ENCODE measurements at places on chromosomes 11 and 22.

DNA sequence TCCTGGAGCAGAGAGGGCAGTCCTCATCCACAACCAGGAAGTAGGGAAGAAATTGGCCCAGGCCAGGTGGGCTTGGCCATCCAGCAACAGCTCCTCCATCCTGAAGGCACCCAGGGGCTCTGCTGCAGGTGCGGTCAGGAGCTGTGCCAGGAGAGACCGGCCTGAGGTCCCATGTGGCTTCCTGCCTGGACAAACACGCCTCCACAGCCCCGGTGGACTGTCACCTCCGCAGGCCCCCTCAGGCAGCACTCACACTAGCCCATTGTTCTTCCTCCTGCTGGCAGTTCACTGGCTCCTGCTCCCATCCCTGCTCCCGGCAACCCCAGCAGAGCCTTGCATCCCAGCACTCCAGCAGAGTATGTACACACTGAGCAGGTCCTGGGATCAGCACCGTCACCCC is 16.0 kb upstream of the POU2AF1 start:
- no peak for DNase-seq

DNA sequence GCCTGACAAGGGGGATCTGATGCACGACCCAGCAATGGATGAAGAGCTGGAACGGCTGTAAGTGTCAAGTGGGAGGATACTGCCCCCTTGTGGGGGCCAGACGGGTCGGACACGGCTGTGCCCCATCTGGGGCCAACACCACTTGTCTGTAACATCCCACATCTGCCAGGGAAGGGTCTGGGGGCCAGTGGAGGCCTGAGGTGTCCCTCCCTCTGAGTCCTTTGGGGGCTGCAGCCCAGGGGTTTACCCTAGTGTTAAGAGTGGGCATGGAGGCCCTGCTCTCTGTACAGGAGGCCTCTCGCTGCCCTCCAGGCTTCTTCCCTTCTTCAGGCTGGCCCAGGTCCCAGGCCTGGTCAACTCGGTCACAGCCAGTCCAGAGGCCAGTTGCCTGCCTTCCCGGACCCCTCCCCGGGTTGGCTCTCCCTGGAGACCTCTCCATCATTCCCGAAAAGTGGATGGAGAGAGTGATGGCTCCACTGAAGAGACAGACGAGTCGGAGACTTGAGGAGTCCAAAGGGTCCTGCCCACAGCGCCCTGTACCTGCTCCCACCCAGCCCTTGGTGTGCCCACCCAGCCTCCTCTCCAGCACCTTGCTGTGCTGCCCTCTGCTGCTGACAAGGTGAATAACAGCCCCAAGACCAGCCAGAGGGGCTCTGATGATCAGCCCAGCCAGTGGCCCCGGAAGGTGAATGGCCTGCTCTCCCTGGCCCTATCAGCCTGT is 15.4 kb downstream of the ARFGAP2 start:
- peak; percentile 36 for DNase-seq

DNA sequence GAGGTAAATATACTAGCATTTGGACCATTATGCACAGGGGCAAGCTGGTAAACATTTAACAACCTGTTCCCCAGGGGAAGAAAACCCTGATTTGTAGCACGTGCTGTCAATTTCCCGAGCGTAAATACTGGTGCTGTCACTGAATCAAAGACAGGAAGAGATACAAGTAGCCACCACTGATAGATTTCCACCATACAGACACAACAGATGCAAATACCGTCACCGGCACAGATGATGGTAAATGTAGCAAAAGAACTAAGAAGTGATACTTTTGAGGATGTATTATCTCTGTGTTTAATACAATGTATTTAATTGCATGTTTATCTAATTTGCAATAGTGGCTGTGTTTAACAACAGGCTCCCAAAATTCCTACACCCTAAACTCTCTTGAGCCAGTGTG is 39.6 kb downstream of the SHISAL1 start:
- DNase-seq: no peak

DNA sequence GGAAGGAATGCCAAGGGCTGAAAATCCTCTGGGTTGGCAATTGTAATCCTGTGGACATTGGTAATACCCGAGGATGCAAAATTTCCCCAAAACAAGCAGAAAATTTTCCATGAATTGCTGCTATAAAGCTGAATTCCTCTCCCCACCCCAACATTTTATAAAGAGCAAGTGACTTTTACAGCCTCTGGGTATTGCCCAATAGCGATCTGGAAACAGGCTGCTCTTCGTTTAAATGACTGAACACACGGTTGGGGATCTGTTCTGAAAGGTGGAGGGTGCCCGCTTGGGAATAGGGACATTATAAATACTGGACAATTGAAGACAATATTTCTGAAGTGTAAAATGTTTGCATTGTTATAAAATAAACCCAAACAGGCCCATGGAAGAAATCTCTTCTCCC is 20.6 kb downstream of the EHF start:
- DNase-seq: no peak

DNA sequence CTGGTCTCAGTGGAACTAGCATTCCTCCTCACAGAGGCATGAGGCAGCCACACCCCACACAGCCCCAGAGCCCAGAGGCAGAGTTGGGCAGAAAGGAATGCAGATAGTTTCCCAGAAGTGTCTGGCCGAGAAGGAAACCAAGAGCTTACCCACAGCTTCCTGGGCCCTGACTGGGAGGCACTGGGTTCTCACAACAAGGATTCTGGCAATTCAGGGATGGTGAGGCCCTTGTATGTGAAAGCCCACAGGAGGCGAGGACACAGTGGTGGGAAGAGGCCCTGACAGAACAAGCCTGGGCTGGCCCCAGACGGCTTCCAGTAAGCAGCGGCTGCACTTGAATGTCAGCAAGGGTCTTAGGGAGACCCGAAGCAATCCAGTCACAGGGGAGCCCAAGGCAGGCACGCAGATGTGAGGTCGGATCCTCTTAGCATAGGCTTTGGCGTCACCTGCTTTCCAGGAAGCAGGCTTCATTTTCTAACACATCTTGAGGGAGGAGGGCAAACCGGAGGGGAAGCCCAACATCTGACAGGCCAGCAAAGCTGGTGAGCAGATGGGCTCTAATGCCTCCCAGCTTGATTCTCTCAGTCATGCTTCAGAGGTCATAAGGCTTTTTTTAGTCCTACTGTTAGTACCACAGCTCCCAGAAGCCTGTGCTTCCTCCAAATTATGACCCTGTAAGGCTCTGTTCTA is 78.3 kb upstream of the AKIP1 start:
- peak; percentile 57 for DNase-seq

- DNase-seq: no peak
These were observed 8.6 kb upstream of the POLDIP3 start for GRCh38 chr22:42623301-42623751.

GRCh38 chr11:108307751-108308150 is 84.9 kb downstream of the ATM start:
- DNase-seq: no peak

DNA sequence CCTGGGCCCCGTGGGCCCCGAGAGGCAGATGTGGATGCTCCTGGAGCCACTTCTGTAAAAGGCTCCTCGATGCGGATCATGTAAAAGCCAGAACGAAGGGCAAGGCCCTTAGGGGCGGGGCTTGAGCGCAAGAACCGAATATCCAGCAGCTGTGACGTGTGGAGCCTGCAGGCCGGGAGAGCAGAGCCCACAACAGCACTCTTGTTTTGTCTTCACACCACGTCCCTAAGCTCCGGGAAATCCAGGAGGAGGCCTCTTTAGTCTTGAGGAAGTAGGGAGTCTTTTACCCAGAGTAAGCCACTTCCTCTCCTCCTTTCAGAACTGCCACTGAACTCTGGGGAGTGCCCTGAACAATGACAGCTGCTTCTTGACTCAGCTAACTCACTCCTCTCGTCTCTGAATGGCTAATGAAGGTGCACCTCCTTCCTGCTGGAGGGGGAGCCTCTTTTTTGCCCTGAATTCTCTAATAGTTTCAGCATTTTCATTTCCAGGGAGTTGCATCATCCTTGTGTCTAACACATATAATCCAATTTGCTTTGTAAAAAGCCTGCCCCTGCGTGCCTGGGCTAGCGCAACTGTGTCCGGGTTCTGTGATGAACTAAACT is 12.5 kb downstream of the L3MBTL2 start:
- no peak for DNase-seq

GRCh38 chr11:68525336-68525735 is 64.8 kb downstream of the PPP6R3 start:
- no peak for DNase-seq

- DNase-seq: no peak
These were observed 522 bp downstream of the RHOG start for GRCh38 chr11:3840004-3840869.

DNA sequence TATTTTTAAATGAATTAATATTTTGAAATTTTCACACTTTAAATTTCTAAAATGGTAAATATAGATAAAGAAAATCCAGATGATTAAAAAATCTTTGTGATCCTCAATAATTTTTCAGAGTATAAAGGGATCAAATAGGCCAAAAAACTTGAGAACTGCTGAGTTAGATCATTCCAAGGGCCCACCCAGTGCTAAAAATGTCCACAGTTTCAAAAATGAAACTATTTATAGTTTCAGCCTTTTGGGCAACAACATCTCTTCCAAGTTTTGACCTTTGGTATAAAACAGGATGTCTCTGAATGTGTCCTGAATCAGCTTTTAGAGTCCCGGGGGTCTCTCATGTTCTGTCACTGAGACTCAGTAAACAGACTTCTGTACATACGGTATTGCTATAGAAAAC is 20.9 kb upstream of the BAIAP2L2 start:
- DNase-seq: no peak

DNA sequence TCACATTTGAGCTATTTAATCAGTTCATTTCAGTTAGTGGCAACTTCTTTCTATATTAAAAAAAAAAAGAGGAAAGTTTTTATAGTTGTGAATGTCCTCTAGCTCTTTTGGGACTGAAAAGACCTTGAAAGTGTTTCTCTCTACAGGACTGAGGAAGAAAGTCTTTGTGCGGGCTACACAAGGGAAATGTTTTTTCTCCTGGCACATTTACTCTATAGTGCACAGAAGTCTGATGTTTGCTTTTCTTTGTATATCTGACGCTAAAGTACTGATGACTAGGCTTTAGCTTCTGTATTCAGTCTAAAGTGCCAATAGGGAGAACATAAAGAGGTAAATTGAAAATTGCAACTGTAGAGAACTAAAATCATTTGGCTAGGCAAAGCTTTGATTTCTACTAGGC is 737.4 kb upstream of the LUZP2 start:
- no peak for DNase-seq

DNA sequence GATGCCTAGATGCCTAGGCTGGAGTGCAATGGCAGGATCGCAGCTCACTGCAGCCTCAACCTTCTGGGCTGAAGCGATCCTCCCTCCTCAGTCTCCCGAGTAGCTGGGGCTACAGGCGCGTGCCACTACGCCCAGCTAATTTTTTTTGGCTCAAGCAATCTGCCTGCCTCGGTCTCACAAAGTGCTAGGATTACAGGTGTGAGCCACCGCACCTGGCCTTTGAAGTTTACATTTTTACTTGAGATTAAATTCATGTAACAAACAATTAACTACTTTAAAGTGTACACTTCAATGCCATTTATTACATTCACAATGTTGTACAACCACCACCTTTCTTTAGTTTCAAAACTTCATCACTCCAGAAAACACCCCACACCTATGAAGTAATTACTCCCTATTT is 3.5 kb upstream of the FOSL1 start:
- DNase-seq: no peak

DNA sequence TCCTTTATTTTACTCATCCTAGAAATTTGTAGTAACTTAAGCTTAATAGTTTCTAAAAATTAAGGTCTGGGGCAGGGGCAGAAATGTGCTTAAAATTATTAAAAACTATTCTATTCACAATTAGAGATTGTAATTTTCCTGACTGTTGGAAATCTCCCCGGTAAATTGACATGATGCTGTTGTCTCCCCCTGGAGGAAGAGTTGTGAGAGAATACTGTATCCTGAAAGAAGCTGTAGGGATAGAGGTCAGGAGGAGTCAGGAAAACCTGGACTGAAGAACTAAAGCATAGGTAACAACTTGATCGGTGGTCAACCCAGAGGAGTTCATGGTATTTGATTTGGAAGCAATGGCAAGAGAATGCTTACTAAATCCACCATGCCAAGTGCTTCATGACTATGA is 16.2 kb upstream of the ESAM start:
- no peak for DNase-seq

GRCh38 chr11:78244546-78245255 is 56.0 kb downstream of the USP35 start:
- no peak for DNase-seq

DNA sequence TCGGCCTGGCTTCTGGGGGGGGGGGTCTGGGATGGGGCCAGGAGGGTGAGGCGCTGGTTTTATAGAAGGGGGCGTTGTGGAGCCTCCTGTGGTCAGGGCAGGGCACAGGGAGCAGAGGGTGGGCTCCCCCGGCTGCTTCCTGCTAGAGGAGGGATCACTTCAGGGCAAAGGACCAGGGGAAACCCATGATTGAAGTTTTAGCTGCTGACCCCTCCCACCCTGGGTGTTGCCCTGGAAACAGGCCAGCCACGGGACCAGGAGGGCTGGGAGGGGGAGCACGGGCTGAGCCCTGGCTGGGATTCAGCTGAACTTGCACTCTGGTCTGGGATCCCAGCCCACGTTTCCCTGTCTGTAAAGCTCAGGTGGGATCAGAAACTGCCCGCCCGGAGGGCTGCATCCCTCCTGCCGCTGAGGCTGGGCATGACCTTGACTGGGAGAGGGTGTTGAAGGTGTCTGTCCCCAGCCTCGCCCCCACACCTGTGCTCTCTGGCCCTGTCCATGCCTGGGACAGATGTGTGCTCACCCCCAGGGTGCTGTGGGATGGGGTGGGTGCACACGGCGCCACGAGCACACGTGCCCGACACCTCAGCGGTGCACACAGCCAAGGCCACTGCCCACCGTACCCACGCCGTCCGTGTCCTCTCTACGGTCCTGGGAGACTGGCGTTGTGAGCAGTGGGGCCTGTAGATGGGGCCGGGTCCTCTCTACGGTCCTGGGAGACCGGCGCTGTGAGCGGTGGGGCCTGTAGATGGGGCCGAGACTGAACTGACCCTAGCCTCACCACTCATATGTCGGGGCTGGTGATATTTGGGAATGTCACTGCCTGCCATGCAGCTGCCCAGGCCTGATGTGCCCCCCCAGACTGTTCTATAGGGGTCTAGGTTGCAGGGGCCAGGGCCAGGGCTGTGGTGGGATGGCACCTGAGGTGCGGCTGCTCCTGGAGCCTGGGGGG is 2.3 kb downstream of the TSPAN4 start:
- DNase-seq: peak; percentile 75

DNA sequence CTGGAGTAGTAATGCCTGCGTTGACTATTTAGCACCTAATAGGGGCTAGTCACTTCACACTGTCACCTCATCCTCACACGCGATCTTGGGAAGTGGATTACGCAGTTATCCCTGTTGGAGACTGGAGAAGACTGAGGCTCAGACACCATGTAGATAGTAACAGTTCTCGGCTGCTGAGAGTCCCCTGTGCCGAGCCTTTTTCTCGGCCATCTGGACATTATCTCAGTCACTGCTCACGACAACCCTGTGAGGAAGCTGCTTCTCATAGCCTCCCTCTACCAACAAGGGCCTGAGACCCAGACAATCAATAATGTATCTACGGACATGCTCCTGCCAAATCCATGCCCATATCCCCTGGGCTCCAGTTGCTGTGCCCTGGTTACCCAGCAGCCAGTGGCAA is 25.9 kb downstream of the SCUBE1 start:
- no peak for DNase-seq

DNA sequence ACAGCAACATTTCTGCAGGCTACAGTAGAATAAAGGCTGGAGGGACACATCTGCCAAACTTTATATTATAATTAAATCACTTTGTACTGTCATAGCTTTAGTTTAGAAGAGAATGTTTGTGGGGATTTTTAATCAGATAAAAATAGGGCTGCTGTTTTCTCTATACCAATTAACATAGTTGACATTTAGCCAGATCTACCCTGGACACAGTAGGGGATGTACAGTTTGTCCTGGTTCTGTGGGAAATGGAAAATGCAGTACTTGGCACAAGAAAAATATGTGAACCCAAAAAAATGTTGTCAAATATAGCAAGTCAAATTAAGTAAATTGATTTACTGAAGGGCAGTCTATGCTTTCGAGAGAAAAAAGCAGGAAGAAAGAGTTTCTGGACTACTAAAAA is 20.8 kb upstream of the PICALM start:
- DNase-seq: no peak
